Left cardiac atrium (tissue), 4 donors: ENCODE measurements at places on chromosomes 7 and 10. TPM values are rescaled to one million over a fixed set of nuclear protein-coding genes. Genes with fewer than 3 reads are reported as not detected.

- no peak for DNase-seq
Measured at GRCh38 chr10:125218967-125219366, 58.6 kb upstream of the CTBP2 start.

- DNase-seq, result no peak
Measured at GRCh38 chr10:75294031-75294437, 58.3 kb upstream of the COMTD1 start.

Gene GCK
- total RNA-seq, result 5.6 TPM

Gene EN2
- total RNA-seq, result 0.08 TPM

GRCh38 chr10:12403119-12403518 is 53.8 kb downstream of the CAMK1D start:
- DNase-seq, result no peak
